HFFc6 (cell line): ENCODE measurements at places on chromosomes 3 and 15. TPM values are rescaled to one million over a fixed set of nuclear protein-coding genes. Genes with fewer than 3 reads are reported as not detected.

DNA sequence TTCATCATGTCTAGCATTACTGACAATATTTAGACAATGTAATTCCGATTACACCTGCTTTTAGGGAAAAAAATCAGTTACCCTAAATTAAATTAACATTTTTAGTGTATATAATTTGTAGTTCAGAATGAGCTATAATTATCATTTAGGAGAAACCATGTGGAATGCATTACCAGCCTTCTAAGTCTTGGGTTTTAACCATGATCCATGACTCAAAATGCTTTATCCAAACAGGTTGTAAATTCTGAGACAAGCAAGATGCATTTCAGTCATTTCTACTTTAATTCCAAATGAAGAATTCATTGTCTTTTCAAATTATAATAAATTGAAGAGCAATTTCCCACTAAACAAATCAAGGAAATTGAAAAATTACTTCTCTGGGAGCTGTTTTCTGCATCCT lies 243.7 kb upstream of the LRIG1 start:
- no peak for DNase-seq

DNA sequence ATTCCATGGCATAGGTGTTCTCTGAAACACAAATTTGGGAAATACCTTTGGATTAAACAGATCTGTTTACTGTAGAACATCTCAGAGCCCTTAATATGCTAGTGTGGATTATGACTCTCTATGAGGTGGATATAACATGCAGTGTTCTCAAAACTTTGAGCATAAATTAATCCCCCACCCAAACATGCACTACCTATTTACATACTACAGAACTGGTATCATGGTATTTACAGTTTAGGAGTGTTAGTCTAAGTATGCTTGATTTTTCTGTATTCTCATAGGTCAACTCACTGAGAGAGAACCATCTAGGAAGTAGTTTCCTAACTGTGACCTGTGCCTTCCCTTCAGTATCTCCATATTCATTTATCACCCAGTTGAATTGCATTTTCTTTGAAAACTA lies 30.9 kb upstream of the ZNF609 start:
- DNase-seq: no peak

DNA sequence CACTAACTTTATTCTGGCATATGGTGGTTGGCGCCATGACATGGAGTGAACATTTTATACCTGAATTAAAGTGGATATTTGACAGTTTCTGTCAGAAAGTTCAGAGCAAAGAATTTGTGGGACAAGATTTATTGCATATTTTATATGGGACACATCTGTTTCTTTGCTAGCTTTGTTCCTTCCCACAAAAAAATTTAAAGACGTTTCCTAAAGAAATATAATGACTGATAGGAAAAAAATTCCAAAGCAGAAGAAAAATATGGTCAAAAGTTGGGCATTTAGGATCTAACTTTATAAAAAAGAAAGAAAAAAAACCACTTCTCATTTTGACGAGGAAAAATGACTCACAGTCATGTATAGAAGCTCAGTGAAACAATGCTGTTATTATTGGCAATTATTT lies 101.6 kb downstream of the GREM1 start:
- no peak for DNase-seq

DNA sequence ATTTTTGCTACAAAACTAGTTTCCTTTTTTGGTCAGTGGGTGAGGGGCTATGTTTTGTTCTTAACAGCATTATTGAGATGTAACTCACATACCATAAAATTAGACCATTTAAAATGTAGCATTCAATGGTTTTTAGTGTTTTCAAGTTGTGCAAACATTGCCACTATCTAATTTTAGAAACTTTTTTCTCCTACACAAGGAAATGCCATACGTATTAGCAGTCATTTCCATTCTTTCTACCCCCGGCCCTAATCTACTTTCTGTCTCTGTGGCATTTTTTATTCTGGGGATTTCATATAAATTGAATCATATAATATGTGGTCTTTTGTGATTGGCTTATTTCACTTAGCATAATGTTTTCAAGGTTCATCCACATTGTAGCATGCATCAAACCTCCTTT lies 55.0 kb upstream of the TIPARP start:
- no peak for DNase-seq

Gene SPATA12
- total RNA-seq: not detected in 3 replicates

Gene VGLL3
- 99.4 to 159 TPM (median 124 TPM) in 3 replicates for total RNA-seq

Gene CAV3
- total RNA-seq: 0.30 TPM in 1 of 3 replicates, not detected in the others
